ENCODE measurements at places on chromosomes 5 and 9.

GRCh38 chr9:131739133-131739958 is 530 bp downstream of the RAPGEF1 start:
- DNase-seq = peak; percentile 59

DNA sequence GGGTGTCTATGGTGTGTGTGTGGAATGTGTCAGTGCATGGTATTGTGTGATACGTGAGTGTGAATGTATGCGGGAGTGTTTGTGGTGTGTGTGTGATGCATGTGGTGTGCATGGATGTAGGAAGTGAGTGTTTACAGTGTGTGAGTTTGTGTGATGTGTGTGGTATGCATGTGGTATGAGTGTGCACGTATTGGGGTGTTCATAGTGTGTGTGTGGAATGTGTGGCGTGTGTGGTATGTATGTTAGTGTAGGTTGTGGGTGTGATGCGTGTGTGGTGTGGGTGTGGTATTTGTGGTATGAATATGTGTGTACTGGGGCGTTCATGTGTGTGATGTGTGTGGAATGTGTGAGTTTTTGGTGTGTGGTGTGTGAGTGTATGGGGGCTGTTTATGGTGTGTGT is 40.1 kb upstream of the BICD2 start:
- DNase-seq = no peak

DNA sequence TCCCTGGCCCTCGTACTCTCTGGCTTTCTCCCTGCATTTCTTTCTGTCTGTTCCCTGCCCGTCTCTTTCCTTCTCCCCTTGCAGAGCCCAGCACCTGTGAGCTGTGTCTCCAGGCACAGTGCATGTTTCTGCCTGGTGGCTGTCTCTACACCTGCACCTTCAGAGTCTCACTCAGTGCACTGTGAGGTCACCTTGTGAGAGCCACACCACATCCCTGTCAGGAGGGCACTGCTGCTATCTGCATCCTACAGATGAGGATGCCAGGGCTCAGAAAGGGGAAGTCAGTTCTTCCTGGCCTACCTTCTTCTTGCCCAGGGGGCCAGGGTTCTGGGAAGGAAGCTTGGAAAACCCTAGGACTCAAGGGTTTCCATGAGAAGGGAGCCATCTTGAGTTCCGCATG is 69.7 kb upstream of the NEURL1B start:
- DNase-seq = no peak

DNA sequence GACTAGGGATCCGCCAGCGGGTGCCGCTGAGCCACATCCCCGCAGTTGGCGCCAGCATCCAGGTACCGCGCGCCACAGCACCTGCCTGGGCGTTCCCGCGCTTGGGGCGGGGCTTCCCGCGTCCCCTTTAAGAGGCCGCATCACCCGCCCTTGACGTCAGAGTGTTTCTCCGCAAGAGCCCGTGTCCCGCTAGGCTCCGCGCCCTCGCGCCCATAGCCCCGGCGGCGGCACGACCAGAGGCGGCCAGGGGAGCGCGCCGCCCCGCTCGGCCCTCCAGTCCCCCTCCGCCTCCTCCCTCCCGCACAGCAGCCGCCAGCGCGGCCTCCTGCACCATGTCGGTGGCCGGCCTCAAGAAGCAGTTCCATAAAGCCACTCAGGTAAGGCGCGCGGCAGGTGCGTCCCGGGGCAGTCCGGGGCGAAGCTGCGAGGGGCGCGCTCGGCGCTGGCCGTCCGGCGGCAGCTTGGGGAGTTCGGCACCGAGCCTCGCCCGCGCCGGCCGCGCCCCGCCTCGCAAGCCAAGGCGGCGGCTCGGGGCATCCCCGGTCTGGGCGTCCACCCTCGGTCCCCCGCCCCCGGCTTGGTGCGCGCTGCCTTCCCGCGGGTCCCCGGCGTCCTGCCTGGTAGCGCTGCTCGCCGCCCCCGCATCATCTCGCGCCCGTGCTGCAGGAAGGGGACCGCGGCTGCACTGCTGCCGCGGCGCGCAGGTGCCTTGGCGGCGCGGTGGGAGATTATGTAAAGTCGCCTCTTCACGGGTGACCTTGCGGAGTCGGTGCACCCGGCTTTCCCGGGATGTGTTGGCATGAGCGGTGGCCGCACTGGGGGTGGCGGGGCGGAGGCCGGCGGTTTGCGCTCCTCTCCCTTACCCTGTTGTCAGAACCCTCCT is at the start of gene SH3GL2:
SH3GL2 (plus strand) TSS at position 156 of the 883 bp plus-strand sequence.
- peak; percentile 28 for DNase-seq

- no peak for DNase-seq
Measured at GRCh38 chr9:122265149-122265915, 650 bp downstream of the MRRF start.

- no peak for DNase-seq
Measured at GRCh38 chr5:84197538-84197937, 187.1 kb downstream of the EDIL3 start.

DNA sequence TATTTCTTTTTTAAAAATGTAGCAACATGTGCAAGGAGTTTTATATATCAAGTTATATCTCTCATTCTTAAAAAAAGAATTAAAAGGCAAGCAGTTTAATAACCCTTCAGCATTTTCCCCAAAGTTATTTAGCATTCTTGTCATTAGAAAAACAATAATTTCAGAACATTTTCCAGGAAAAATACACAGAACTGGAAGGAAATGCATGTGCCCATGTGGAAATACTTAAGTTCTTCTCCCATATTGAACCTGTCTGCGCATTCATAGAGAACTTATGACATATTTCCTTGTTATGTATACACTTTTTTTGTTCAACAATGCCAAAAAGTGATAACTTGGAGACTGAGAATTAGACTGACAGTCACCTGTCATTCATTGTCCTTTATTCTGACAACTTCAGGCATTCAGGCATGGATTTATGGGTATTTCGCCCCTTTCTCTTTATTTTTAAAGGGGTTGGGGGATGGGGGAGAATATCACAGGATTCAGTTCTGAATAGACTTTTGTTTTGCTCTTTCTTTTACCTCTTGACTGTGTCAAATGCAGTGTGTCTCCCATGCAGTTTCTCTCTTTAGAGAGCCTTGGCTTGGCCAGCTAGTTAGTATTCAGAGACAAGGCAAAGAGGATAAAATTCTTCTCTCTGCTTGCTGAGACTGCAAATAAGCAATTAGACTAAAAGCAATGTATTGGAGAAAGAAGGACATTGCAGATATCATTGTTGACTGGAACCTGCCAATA is 701.0 kb downstream of the NR2F1-AS1 start:
- DNase-seq = no peak

DNA sequence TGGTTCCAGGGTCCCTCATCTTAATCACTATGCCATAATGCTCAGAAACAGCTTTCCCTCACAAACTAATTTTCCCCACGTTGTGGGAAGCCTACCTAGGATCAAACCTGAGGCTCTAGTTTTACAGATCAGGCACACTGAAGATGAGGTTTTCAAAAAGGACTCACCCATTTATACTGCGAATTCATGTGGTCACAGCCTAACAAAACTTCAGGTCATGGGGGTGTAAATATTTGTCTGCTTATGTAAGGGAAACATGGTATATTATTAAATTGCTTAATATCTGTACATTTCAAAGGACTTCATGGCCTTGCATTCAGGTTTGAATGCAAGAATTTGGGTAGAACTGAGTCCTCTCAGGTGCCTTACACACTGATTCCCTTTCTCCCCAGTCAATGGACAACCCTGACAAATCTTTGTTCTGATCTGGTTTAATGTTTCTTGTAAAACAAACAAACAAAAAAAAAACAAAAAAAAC is 12.1 kb downstream of the ZFAND5 start:
- no peak for DNase-seq

GRCh38 chr5:135761746-135762145 is 72.7 kb upstream of the SLC25A48 start:
- DNase-seq = no peak

DNA sequence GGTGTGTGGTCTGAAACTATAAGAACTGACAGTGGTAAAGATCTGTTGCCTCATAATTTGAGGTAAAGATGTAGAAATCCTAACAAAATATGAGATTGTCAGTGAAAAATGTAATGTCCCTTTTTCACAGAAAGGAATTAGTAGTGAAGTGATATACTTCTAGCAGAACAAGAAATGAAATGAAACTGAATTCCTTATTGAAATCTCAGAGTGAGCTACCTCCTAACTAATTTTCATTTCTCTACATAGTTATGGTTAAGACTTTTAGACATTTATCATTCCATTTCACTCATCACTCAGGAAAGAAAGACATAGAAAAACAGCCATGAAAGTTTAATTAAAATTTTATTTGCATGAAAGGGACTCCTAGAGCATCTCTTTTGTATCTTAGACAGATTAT is 48.7 kb downstream of the TMEM174 start:
- no peak for DNase-seq

- DNase-seq = peak; percentile 92
Measured at GRCh38 chr9:36151316-36152210, 15.0 kb downstream of the GLIPR2 start.

GRCh38 chr5:105150323-105150722 is 1587.7 kb upstream of the NUDT12 start:
- no peak for DNase-seq

- DNase-seq = no peak
Measured at GRCh38 chr5:82986404-82986803, 90.8 kb downstream of the TMEM167A start.

DNA sequence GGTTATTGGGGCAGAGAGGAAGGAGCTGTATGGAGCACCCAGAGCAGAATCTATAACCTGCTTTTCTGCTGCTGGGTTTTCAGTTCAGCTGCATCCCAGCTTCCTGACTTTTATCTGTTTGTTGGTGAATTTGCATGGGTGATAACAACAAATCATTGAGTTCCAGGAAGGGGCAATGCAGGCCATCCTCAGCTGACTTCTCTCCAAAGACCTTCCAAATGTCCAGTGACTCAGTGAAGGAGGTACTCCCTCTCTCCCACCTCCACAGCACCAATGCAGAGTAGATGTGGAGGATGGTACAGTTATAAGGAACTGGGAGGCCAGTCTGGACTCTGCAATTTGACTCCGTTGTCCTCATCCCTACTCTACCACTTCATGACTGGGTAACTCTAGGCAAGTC is 1.6 kb upstream of the TXN start:
- DNase-seq = no peak

GRCh38 chr5:109953761-109954160 is 264.0 kb downstream of the MAN2A1 start:
- no peak for DNase-seq

DNA sequence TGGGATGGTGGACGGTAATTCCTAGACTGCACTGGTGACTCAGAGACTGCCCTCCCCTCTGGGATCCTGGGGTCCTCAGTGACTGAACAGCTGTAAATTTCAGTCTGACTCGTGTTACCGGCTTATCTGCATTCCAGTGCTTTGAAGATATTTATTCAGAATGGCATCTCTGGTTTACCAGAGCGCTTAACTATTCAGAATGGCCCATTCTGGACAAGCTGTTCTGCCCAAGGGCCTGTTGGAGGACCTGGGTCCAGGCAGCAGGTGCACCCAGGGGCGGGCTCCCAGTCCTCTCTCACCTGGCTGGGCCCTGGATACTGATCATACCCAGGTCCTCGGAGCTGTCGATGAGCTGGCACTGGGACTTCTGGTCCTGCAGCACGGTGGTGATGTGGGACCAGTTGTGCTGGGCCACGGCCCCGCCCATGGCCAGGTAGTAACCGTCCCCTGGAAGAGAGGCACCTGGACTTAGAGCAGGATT is 48.0 kb downstream of the SARDH start:
- DNase-seq = no peak

- DNase-seq = no peak
Measured at GRCh38 chr5:157516626-157517325, 56.8 kb downstream of the NIPAL4 start.

GRCh38 chr5:167804512-167805220 is 486.8 kb upstream of the WWC1 start:
- DNase-seq = no peak

DNA sequence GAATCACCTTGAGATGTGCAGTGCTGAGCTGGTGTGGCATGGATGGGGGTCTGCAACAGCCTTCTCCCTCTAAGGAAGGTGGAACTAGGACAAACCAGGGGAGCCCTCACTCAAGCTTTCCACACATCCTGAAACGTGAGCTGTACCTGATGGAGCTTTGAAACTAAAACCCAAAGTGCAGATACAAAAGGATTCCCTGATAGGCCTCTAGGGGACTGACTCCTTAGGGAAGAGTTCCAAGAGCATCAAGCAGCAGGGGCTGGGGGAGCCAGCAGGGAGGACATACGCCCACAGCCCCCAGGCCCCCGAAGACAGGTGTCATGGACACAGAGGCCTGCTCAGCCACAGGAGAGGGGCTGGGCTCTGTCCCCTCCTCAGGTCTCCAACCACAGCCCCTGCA is 17.7 kb downstream of the ARHGEF37 start:
- no peak for DNase-seq

DNA sequence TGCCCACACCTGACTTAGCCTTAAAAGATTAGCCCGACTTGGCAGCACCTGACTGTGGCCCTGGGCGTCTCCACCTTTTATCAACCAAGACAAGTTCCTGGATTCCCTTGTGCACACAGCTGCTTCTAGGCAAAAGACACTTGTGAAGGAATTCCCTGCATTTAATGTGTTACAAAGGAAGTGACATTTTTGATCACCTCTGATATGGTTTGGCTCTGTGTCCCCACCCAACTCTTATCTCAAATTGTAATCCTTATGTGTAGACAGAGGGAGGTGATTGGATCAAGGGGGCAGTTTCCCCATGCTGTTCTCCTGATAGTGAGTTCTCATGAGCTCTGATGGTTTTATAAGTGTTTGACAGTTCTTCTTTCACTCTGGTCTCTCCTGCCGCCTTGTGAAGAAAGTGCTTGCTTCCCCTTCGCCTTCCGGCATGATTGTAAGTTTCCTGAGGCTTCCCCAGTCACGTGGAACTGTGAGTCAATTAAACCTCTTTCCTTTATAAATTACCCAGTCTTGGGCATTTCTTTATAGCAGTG is 2.6 kb upstream of the CPEB4 start:
- DNase-seq = no peak

DNA sequence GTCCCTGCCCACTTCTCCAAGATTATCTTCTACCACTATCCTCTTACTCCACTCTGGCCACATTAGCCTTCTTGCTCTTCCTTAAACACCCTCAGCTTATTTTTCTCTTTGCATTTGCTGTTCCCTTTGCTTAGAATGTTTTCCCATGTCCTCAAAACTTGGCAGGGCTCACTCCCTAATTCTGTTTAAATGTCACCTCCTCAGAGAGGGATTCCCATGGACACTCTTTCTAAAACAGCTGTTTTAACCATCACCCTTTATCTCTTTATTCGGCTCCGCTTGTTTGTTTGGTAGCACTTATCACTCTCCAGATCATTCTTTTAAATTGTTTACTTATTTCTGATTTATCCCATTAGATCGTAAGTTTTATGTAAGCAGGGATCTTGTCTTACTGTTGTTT is 278.5 kb downstream of the CWC27 start:
- DNase-seq = no peak

GRCh38 chr5:115599502-115599901 is 2.8 kb downstream of the TICAM2 start:
- no peak for DNase-seq

DNA sequence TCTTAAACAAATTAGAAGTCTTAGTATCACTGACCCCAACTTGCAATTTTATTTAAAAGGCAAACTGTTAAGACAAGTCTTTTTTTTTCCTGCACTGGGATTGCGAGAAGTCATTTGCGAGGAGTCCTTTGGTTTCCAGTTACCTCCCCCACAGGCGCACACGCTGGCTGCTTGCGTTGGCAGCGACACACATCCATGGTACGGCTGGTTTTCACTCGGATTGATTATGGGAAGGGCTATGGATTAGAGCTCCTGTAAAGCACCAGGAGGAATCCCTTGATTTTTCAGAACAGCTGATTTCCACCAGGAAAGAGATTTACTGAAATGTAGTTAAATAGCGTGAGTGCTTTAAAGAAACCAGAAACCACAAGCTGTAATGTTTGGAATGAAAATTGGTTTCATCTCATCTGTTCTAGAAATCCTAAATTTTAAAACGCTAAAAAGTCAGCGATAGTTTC is 737 bp downstream of the SLC1A3 start:
- no peak for DNase-seq

- DNase-seq = no peak
Measured at GRCh38 chr5:150300496-150301169, 2.1 kb downstream of the ARSI start.

Data from stimulated activated CD8-positive, alpha-beta memory T cell treated with anti-CD3 and anti-CD28 coated beads, Interleukin-4, amount 100 ng/mL, for 48 hours (primary cell).